ENCODE measurements at places on chromosomes 16 and 17.
A peak's percentile ranks its signal among the peaks of the same experiment; 100 is the strongest.

DNA sequence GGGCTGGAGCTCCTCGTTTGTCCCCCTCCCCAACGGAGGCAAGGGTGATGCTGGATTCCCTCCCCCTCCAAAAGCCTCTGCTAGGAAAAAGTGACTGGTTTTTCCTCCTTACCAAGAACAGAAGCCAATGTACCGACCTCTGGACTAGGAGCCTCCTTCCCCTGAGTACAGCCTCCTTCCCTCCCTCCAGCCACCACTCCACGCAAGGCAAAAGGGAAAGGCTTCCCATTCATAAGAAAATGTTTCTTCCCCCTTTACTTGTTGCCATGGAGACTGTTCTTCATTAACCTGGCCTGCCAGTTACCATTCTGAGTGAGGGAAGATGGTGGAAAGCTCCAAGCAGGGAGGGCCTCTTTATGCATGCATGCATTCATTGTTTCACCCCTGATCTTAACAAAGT, 4.3 kb upstream of the PIMREG start:
- no peak for DNase-seq

GRCh38 chr16:15403392-15403995, 7.9 kb downstream of the MPV17L start:
- DNase-seq, result no peak

- DNase-seq, result no peak
Observed at GRCh38 chr16:70396246-70396904, 42.5 kb downstream of the ST3GAL2 start.

DNA sequence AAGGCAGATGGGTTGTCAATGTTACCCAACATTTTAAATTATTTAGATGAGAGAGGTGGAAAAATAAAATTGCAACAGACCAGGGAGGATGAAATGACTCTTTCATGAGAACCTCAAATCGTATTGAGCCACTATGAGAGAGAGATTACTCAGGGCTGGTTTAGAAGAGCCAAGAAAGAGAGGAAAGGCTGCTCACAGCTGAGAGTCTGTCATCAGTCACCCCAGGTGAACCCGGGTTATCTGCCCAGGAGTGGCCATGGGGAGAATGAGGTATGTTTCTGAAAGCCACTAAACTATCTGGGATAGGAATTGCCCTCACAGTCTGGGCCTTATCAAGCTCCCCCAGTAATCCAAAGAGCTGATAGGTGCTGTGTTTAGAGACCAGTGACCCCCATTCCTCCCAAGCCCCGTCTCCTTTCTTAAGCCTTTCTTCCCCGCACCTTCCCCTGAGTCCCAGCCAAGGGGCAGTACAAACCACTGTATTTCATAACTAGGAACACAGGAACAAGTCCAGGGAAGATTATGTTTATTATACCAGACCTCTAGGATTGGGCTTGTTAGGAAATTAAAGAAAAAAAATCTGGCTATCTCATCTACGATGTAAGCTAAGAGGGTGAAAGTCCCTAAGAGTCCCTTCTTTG, 158.9 kb upstream of the NOL11 start:
- no peak for DNase-seq

DNA sequence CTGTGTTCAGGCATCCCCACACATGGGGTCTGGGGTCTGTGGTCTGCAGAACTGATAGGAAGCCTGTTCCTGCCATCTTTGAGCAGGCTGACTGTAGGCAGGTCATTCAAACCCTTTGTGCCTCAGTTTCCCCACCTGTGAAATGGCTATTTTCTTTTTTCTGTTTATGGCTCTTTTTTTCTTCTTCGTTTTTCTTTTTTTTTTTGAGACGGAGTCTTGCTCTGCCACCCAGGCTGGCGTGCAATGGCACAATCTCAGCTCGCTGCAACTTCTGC, 72.5 kb downstream of the ABCC6 start:
- no peak for DNase-seq

DNA sequence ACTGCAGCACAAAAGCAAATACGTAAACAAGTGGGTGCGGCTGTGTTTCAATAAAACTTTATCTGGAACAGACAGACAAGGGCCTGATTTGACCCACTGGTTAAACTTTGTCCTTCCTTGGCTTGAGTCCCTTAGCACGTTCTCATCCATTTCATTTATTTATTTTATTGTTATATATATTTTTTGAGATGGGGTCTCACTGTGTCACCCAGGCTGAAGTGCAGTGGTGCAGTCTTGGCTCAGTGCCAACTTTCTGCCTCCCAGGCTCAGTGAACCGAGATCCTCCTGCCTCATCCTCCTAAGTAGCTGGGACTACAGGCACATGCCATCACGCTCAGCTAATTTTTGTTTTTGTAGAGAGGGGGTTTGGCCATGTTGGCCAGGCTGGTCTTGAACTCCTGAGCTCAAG, 64.3 kb downstream of the MYH11 start:
- no peak for DNase-seq

DNA sequence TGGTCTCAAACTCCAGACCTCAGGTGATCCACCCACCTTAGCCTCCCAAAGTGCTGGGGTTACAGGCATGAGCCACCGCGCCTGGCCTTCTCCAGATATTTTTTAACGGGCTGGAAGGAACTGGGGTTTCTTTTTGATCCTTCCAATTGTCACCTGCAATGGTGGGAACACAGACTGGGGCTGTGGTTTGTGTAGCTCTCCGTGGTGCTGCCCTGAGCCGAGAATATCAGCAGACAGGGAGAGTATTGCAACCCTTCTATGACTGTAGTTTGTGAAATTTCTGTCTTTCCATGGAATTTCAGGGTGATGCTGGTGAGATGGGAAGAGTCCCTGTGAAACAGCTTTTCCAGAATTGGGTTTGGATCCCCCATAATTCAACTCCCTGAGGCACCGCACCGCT, 263.5 kb downstream of the ENGASE start:
- DNase-seq, result no peak

DNA sequence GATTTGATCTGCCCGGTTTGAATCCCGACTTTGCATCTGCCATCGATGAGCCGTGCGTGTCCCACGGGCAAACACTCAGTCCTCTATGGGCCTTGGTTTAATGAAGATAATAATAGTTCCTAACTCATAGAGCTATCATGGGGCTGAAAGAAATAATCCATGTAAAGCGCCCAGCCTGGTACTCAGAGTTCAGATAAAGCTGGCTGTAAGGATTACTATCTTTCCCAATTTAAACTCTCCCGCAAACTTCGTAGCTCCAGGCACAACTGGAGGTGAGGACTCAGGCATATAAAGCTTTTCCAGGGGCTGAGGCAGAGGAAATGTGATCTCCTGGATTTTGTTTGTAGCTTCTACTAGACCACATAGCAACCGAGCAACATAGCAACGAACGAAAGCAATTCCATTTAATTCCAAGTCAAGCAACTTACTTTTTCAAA, 16.3 kb downstream of the ALOX15 start:
- DNase-seq, result peak; percentile 19

DNA sequence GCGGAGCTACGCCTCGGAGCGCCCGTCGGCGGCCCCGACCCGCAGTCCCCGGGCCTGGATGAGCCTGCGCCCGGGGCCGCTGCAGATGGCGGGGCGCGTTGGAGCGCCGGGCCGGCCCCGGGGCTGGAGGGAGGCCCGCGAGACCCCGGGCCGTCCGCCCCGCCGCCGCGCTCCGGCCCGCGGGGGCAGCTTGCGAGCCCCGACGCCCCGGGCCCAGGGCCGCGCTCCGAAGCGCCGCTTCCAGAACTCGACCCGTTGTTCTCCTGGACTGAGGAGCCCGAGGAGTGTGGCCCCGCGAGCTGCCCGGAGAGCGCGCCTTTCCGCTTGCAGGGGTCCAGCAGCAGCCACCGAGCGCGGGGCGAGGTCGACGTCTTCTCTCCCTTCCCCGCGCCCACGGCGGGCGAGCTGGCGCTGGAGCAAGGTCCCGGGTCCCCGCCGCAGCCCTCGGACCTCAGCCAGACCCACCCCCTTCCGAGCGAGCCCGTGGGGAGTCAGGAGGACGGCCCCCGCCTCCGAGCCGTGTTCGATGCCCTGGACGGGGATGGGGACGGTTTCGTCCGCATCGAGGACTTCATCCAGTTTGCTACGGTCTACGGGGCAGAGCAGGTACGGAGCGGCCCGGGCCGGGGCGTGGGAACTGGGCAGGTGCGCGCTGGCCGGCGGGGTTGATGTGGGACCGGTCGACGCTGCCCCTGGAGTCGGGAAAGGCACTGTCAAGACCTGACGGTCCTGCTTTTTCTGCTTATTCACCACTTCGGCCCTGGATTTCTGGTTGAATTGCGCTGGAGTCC, 861 bp downstream of the RAB11FIP3 start:
- DNase-seq, result no peak

- DNase-seq, result no peak
Observed at GRCh38 chr17:41848788-41849187, 11.2 kb downstream of the KLHL10 start.

- DNase-seq, result no peak
Observed at GRCh38 chr17:79980246-79981043, 55.2 kb downstream of the TBC1D16 start.

DNA sequence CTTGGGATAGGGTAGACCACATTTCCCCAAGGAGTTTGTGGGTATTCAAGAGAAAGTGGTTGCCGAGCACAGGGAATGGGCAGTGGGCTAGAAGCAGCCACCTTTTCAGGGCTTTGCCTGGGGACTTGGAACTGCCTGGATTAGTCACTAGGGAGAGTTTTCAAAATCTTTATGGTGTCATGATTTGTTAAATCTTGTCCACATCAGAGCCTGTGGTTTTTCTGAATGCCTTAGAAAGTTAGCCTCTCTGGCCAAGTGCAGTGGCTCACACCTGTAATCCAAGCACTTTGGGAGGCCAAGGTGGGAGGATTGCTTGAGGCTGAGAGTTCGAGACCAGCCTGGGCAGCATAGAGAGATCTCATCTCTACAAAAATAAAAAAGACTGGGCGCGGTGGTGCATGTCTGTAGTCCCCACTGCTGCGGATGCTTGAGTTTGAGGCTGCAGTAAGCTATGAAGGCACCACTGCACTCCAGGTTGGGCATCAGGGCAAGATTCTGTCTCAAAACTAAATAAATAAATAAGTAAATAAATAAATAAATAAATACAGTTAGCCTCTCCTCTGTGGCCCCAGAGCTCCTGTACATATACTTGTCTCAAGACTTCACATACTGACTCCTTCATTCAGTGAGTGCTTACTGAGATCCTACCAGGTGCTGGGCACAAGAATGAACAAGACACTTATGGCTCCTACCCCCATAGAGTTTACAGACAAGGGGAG, 76.3 kb upstream of the HNF1B start:
- no peak for DNase-seq

- DNase-seq, result no peak
Observed at GRCh38 chr16:30112197-30113030, 923 bp downstream of the GDPD3 start.

- no peak for DNase-seq
Observed at GRCh38 chr16:25264597-25264996, 7.0 kb upstream of the ZKSCAN2 start.

DNA sequence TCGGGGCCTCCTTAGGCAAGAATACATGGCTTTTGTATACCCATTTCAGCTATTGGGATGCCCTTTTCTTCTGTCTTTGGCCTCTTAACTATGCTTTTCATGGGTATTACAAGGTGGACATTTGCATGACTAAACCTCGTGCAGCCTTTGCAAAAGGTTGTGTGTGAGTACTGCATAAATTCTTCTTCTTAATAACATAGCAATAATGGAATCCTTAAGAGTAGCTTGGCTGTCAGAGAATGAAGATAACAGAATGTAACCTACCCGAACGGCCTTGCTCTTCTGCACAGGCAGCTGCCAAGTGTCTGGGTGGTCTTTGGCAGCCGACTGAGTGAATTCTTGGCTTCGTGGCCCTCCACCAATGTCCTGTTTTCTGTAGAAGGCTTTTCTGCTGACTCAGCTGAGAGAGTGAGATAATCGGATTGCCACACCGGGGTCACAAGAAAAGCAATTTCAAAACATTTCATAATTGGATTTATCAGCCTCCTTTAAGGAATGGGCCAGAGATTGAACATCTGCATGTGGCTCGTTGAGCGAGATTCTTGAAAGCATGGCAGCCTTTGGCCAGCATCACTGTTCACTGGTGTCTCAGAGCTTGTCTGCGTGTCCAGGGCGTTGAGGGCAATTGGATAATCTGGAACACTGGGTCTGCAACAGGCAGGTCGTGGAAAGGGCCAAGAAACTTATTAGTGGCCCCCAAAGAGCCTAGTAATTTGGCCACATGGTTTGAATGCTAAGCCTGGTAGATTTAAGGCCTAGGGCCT, 13.4 kb downstream of the IRF8 start:
- peak; percentile 14 for DNase-seq

DNA sequence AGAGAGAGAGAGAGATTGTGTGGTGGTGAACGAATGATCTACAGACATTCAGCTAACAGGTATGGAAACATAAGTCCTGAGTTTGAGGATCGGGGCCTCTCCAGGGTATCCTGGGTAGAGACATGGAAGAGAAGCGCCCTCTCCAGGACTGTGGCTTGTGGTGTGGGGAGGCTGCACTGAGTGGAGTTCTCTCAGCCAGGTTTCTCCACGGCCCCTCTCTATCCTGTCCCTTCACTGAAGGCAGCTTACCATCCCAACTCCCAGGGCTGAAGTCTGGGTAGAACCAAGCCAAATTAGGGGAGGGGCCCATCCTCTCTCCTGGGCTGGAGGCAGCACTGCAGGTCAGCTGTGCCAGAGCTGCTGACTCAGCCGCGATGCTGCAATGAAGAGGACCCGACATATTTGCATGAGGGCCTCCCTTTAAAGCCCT, 6.2 kb downstream of the C1QL1 start:
- DNase-seq, result no peak

DNA sequence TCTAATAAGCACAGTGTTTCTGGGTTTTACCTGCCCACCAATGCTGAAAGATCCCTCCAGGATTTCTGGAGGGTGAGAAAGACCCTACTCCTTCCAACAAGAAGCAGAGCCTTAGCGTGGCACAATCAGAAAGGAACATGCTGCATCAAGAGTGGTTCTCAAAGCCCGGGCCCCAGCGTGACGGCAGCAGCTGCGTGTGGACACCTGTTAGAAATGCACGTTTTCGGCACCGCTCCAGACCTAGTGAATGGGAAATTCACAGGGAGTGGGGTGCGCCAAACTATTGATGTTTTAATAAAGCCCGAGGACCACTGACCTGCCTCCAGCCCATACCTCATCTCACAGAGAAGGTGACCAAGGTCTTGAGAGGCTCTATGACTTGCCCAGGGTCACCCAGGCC, 55.8 kb downstream of the PECAM1 start:
- no peak for DNase-seq

- no peak for DNase-seq
Observed at GRCh38 chr16:12132290-12132689, 155.8 kb downstream of the SNX29 start.

GRCh38 chr16:4290236-4290830, 17.5 kb upstream of the TFAP4 start:
- DNase-seq, result no peak

DNA sequence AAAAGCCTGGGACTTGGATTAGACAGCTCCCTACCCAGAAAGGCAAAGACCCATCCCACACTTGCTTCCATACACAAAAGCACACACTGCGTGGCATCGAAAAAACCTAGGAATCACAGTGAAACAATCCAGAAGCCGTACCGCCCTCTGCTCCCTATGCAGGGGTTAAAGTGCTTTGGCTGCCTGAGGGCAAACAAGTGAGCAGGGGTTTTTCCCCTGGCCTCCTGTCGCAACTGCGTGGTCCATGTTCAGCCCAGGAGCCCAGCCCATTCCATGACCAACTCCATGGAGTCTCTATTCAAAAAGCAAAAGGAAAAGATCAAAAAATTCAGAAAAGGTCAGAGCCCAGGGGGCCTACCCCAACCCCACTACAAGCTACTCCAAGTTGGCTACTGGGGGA, 3.6 kb upstream of the GSDMB start:
- no peak for DNase-seq

GRCh38 chr17:6052926-6053325, 17.3 kb upstream of the WSCD1 start:
- no peak for DNase-seq

- DNase-seq, result no peak
Observed at GRCh38 chr16:53358884-53359283, 75.4 kb upstream of the RBL2 start.

GRCh38 chr16:81646561-81646960, 132.5 kb upstream of the PLCG2 start:
- DNase-seq, result no peak
